ENCODE measurements at places on chromosomes 4 and X.

DNA sequence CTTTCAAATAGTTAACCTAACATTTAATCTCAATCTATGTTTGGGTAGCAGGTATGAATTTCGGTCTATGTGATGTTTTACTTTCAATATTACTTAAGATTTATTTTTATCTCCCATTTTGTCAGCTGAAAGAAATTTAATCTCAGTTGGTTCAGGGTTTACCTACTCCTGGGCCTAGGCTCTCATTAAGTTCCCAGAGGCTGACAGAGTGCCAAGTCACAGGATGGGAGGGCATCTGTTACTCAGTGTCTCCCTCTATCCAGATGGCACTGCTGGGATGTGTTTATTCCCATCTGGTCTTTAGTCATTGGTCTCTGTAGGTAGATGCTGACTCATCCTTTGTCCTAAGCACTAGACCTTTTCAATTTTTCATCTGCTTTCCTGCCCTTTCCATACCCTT is 129.4 kb upstream of the ARSJ start:
- no peak for DNase-seq

GRCh38 chrX:136816975-136817374 is 36.2 kb upstream of the ARHGEF6 start:
- DNase-seq = no peak

GRCh38 chr4:139665690-139666529 is at the start of gene MGST2:
TSS of gene MGST2 (plus strand) at chr4:139665819. CDS start at chr4:139666020, 201 bp downstream.
- peak; percentile 55 for DNase-seq

DNA sequence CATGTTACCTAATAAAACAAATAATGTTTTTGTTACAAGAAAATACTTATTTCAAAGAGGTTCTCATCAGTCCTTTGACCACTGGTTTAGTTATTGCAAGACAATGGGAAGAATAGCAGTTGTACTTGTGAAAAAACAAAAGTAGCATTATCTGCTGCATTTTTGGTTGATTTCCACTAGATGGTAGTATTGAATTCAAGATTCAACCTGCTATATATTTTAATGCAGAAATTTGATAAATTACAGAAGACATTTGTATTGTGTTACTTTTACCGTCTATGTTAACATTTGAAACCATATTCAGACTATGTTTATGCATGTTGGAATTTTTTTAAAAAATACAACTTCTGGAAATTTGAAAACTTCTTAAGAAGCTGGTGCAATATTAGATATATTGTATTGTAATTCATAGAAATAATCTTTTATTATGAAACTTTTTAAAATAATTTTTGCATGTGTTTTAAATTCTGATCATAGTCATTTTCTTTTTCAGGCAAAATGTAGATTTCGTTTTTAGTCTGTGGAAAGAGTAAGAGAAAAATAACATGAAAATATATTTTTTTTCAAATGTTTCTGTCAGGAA is 56.4 kb downstream of the SPCS3 start:
- DNase-seq = no peak

GRCh38 chr4:1532549-1533395 is 126.5 kb upstream of the NKX1-1 start:
- no peak for DNase-seq

GRCh38 chr4:10171055-10171454 is 54.5 kb upstream of the WDR1 start:
- DNase-seq = no peak

DNA sequence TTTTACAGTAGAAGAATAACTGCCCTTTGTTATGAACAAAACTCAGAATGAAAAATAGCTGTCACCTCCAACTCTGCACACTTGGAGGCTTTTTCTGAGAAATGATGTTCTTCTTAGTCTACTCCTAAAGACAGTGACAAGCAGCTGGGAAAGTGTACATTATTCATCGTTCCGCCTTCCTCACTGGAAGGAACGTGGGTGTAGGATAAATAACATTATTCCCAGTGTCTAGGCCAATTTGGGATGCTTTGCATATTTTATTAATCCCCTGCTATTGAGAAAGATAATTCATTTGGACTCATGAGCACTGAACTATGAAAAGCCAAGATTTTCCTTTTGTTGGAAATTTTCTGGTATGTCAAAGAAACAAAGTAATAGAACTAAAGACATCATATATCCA is 87.8 kb downstream of the VCX2 start:
- no peak for DNase-seq

DNA sequence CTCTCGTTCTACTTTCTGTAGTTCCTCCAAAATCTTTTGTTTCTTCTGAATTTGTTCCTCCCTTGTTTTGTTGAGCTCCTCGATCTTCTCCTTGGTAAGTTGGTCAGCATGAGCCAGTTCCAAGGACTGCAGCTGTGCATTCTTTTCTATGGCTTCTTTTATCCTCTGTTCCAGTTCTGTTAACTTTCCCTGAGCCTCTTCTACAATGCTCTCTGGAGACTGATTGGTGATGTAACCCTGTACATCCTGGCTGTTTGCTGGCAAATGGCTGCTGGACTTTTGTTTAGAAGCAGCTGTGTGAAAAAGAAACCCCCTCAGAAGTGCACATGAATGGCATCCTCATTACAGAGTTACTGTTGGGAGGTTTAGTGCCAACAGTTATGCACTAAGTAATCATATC is 70.5 kb upstream of the COX18 start:
- DNase-seq = no peak

DNA sequence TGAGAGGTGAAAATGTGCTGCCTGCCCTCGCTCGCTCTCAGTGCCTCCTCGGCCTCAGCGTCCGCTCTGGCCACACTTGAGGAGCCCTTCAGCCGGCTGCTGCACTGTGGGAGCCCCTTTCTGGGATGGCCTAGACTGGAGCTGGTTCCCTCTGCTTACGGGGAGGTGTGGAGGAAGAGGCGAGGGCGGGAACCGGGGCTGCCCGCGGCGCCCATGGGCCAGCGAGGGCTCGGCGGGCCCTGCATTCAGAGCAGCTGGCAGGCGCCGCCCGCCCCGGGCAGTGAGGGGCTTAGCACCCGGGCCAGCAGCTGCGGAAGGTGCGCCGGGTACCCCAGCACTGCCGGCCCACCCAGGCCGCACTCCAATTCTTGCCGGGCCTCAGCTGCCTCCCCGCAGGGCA is 39.6 kb downstream of the TRIML1 start:
- DNase-seq = no peak

GRCh38 chrX:120235284-120235683 is 15.3 kb upstream of the ZBTB33 start:
- DNase-seq = no peak

GRCh38 chrX:45422216-45422925 is 221.7 kb upstream of the DIPK2B start:
- DNase-seq = no peak

GRCh38 chr4:102824398-102824797 is 3.0 kb downstream of the UBE2D3 start:
- DNase-seq = peak; percentile 6

DNA sequence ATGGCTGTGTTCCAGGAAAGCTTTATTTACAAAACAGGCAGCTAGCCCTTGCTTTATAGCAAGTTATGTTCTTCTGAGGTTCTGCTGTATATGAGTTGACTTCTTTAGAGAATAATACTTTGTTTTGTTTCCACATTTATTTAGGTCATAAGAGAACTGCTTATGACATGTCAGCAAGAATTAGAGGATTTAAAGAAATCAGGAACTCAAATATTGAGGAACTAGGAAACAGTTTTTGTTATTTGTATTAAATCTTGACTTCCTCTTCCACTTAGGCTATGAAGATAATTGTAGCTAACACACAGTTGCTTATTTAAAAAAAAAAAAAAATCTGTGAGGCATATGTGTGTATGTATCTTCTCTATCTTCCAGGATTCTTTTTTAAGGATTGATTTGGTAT is 14.3 kb downstream of the ZRSR2 start:
- DNase-seq = no peak

Measured in NCI-H2029 (cell line).